Umbilical cord (tissue), 2 donors: ENCODE measurements at places on chromosomes 12 and 14. TPM values are rescaled to one million over a fixed set of nuclear protein-coding genes. Genes with fewer than 3 reads are reported as not detected.

Gene TMPRSS12
- total RNA-seq, result 1.9 TPM

GRCh38 chr12:89882792-89883191, 174.2 kb upstream of the ATP2B1 start:
- DNase-seq, result no peak

DNA sequence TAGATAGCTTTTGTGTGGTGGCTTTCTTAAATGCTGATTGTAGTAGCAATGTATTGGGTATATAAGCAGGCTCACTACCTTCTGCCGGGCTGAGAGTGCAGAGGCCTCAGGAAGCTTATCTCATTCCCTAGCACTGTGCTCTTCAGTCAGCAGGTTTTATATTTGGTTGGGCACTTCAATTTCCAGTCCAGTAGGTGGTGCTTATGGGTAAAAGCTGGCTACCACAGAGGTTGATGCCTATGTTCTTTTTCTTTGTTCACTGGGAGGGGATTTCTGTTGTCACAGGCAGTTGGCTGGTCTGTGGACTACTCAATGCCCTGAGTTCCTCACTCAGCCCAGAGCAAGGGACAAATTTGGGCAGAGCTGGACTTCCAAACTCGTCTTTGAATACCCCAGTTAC, 43.0 kb upstream of the GLIPR1 start:
- no peak for DNase-seq

DNA sequence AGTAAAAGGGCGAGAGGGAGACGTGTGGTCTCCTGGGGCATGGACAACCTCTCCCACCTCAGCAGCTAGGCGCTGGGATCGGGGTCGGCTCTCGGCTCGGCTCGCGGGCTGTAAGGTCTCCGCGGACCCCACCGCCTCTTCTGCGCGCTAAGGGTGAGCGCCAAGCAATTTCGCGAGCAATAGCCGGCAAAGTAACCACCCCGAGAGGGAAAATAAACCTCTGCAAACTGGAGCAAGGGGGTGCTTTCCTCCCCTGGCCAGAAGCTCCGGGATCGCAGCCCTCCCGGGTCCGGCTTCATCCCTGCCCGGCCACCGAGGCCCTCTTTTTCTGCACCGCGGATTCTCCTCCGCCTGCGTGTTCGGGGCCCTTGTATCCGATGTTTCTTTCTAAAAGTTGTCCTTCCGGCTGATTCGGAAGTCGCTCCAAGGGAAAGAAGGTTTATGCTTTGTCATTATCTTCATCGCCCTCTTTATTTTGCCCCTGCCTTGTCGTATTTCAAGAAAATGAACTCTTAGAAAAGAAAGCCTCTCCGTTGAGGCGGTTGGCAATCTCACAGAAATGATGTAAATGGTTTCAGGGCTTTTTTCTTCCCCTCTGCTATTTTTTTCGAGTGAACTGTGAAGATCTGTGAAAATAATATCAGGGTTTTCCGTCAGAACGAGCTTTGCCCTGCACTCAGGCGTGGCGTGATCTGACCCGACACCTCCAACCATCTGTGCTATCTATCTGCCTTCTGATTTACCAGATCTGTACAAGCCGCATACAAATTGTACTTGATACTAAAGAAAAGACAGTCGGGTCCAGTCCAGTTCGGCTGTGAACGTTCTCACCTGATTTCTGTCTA, 1.7 kb upstream of the SIX6 start:
- DNase-seq, result no peak
